Fibroblast of skin of left quadriceps (primary cell): ENCODE measurements at places on chromosomes 3 and 15.

DNA sequence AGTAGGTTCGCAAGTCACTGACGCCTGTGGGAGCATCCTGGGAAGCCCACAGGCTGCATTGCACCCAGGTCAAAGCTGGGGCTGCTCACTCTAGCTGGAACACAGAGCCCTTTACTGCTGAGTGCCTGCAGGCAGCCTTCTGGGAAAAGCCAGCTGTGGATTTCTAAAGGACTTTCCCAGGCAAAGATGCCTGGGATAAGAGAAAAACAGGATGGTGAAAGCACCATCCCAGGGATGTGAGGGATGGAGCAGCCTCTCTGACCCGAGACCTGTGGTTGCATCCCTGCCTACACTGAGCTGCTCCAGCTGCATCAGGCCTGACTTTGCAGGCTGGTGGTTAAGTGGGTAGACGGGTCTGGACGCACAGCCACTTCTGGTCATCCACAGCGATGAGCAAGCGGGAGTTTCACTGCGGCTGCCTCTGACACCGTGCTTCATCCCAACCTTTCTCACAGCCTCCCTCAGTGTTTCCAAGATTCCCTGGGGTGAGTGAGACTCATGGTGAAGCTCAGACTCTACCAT is 52.5 kb upstream of the AMOTL2 start:
- no peak for DNase-seq

DNA sequence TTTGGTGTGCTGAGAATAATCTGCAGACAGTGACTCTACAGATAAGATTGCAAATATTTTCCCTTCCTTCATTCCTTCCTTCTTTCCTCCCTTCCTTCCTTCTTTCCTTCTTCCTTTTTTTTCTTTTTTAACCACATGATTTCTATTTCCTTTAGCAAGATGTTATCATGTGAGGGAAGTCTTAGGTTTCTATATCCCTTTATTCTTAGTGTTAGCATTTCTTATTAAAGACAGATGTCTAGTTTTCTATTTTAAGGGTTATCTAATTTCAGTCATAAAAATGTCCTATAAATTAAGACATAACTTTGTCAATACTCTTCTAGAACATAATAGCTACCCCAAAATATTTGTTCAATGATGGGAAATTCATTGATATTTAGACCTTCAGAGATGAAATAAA is 470.9 kb downstream of the LPP start:
- no peak for DNase-seq

GRCh38 chr3:48607519-48607918 is 1.9 kb downstream of the UQCRC1 start:
- DNase-seq = no peak

- no peak for DNase-seq
Measured at GRCh38 chr3:58183221-58183620, 27.6 kb downstream of the DNASE1L3 start.

GRCh38 chr15:70817266-70817665 is 36.7 kb downstream of the LARP6 start:
- DNase-seq = no peak

- DNase-seq = no peak
Measured at GRCh38 chr3:149362366-149362765, 15.1 kb downstream of the TM4SF1 start.

GRCh38 chr3:25572919-25573385 is 91.8 kb downstream of the TOP2B start:
- no peak for DNase-seq

DNA sequence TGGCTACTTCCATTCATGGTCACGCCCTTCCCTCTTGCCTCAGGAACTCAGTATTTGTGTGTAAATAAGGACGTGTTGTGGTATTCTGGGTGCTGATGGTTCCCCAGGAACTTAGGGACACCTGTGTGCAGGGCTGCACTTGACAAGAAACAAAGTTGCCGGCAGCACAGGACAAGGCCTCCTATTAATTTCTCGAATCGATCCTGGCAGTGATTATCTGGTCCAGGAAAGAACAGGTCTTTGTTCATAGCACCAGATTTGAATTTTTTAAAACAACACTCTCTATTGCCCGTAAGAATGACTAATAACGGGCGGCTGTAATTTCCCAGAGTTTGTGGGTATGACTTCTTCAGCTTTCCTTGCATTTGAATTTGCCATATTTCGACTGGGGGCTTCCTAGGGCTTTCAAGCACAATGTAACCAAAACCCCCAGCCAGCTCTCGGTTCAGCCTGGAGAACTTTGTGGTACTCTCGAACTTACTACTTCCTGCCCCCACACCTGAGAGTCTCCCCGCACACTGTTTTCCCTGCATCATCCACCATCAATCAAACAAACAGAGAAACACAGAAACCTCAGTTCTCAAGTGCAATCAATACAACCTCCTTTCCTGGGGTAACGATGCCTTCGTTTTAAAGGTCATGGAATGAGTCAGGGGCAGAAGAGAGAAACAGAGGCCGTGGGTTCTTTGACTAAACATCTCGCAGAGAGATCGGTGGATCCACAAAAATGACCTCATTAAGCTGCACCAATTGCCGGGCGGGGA is 241.7 kb upstream of the ICE2 start:
- no peak for DNase-seq

DNA sequence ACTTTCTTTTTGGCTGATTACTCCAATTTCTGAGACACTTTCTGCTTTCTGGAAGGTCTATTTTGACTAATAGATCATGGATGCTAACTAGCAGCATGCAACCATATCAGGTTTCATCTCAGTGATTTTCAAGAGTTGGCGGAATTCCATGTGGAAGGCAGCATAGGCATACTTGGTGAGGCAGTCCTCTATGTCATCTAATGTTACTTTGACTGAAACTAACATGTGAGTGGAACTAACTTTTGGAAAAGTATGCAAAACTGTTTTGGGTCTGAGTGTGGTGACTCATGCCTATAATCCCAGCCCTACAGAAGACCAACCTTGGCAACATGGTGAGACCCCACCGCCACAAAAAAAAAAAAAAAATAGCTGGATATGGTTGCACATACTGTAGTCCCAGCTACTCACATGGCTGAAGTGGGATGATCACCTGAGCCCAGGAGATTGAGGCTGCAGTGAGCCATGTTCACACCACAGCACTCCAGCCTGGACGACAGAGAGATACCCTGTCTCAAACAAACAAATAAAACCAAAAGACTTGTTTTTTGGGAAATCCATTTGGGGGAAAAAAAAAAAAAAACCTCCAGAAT is 1033.7 kb downstream of the ROBO1 start:
- DNase-seq = peak; percentile 70

GRCh38 chr15:79738143-79738542 is 158.7 kb downstream of the MTHFS start:
- DNase-seq = no peak

- no peak for DNase-seq
Measured at GRCh38 chr3:160676547-160677303, at the start of gene ARL14. Gene ARL14 (plus strand): TSS chr3:160677160. CDS start chr3:160677347, 187 bp downstream.

- DNase-seq = no peak
Measured at GRCh38 chr3:128269006-128269775, 115.9 kb downstream of the EEFSEC start.

DNA sequence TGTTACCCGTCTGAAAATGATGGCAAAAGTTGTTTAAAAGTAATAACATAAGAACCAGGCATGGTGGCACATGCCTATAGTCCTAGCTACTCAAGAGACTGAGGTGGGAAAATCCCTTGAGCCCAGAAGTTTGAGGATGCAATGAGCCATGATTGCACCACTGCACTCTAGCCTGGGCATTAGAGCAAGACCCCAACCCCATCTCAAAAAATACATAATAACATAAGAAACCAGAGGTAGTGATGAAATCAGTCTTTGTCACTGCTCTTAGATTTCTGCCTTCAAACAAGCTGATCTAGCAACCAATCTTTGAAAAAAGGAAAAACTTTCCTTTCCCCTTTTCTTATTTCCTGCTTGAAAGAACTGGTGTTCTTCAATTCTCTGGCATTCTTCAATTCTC is 71.3 kb downstream of the TMCC1 start:
- no peak for DNase-seq

GRCh38 chr3:100003609-100004503 is 110.4 kb downstream of the FILIP1L start:
- no peak for DNase-seq

DNA sequence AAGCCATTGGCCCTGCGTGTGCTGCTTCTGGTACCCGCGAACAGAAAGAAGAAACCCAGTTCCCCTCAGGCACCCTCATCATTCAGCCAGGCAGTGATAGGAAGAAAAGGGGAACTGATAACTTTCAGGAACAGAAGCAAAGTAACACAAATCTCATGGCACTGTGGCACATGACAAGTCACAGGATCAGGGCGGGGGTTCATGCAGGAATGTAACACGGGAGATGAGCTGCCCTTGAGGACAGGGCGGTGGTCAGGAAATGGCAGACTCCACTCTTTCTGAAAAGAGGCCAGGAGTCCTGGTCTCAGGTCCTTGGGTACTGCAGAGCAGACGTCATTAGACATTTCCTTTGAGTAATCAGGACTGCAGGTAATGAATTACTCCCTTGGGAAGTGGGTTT is 95.5 kb downstream of the CCNL1 start:
- DNase-seq = no peak

GRCh38 chr15:67824197-67824968 is 926 bp upstream of the SKOR1 start:
- DNase-seq = no peak

GRCh38 chr3:197499427-197499826 is 56.3 kb downstream of the BDH1 start:
- DNase-seq = no peak

GRCh38 chr3:71218508-71218907 is 365.0 kb downstream of the FOXP1 start:
- no peak for DNase-seq

DNA sequence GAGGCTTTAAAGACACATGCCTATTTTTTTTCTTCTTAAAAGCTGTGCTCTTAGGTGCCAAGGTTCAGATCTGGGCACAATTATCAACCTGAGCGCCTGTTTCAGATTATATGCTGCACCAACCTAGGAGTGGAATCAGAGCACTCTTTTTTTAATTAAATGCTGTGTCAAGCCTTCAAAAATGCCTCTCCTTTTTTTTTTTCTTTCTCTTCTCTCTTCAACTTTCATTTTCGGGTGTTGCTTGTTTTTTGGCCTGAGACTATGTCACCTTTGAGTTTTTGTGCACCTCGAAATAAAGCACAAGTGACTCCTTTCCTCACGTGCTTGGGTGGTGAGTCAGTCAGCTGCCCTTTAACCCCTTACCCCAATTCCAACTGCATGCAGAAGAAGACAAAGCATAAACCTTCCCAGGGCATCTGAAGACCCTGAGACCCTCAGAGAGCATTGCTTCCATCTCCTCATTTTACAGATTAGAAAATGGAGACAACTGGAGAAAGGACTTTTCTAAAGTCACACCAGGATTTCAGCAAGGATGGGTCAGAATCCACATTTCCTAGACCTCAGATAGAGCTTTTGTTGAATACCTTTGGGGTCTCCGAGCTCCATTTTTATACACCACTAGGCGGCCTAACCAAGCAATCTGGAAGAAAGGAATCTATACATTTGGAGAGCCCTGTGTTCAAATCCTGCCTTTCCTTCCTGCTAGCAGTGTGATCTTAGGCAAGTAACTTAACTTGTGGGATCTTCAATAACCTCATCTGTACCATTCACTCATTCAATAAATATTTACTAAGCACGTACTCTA is 631 bp upstream of the PRICKLE2 start:
- no peak for DNase-seq

- DNase-seq = no peak
Measured at GRCh38 chr3:31262201-31262600, 270.5 kb upstream of the STT3B start.

DNA sequence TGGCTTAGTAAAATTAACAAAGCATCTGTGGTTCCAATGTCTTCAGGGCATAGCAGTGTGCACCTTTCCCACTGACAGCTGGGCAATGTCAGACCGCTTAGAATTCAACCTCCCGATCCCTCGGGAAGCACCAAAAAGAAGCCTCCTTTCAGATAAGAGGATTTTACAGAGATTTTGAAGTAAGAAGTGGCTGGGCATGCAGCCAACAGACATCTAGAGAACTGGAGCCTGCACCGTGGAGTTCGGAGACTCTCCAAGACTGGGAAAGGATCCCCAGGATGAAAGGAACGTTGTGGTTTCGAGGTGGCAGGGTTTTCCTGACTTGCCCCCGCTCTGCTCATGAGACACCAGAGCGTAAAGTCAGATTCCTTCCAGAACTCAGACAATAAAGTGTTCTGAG is 5.3 kb downstream of the FAM174B start:
- DNase-seq = no peak

DNA sequence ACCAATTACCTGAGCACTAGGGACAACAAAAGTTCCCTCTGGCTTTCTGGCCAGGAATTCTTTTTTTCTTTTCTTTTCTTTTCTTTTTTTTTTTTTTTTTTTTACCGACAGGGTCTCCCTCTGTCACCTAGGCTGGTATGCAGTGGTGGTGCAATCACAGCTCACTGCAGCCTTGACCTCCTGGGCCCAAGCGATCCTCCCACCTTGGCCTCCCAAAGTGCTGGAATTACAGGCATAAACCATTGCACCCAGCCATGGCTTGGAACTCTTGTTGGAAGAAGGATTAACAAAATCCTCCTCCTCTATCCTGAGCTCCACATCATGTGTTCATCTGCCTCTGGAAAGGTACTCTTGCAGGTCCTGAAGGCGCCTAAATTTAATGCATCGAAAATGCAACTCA is 2.9 kb upstream of the LTF start:
- DNase-seq = no peak

GRCh38 chr15:41949401-41950126 is 22.8 kb downstream of the EHD4 start:
- DNase-seq = no peak

DNA sequence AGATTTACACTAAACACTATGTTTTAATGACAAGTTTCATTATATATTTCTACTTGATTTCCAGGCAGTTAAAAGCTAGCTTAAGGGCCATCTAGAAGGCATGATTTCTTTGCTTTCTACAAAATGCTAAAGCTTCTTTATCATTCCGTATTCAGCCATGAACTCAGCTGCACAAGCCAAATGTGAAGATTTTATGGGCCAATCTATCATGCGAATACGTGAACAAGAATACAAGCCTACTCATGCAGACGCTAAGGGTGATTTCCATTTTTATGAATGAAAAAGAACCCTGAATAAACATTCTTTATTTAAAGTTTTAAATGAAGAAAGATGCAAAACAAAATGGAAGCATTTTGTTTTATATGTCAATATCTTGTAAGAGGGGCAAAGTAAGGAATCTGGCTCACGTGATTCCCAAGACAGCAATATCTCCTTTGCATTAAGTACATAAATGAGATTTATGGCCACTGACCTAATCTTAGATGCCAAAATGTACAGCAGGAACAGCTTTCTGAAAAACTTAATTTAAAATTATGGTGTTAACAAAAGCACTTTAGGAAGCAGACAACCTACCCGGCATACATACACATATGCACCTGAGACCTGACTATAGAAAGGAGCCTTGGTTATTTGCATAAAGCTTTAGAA is 215.8 kb downstream of the DPH6 start:
- DNase-seq = no peak

- no peak for DNase-seq
Measured at GRCh38 chr3:177887475-177887874, 648.8 kb upstream of the KCNMB2 start.

- DNase-seq = no peak
Measured at GRCh38 chr3:134090031-134090430, 60.3 kb upstream of the SLCO2A1 start.
